Activated naive CD8-positive, alpha-beta T cell treated with anti-CD3 and anti-CD28 coated beads, Interleukin-2, amount 10 ng/mL, durations not matched to agents 7 days and 5 days (primary cell): ENCODE measurements at places on chromosomes 6 and 20. TPM values are rescaled to one million over a fixed set of nuclear protein-coding genes. Genes with fewer than 3 reads are reported as not detected.

Gene IER3
- total RNA-seq, result 52.7 TPM

GRCh38 chr6:149182262-149182661, 135.2 kb upstream of the TAB2 start:
- no peak for DNase-seq

Gene SPATA25
- 1.7 TPM for total RNA-seq

- peak; percentile 17 for DNase-seq
Observed at GRCh38 chr6:170208651-170209353, 82.1 kb downstream of the DLL1 start.

Gene ADGRF4
- total RNA-seq, result not detected
